NCI-H187 (cell line): ENCODE measurements at places on chromosomes 4 and X.

DNA sequence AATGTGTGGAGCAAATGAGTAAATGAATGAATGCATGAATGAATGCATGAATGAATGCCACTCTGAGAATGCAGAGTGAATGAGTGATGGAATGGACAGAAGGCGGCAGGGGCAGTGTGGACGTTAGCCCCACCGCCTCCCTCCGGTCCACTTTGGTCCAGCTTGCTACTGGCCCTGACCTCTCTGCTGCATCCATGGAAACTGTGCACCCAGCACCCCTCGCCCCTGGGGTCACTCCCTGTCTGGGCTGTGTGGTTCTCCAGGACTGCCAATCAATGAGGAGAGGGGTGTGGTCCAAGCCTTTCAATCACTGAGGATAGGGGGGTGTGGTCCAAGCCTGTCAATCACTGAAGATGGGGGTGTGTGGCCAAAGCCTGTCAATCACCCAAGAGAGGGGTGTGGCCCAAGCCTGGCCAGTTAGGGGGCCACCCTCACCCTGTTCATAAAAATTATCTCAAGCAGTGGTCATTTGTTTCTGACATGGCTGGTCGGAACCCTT lies 39.2 kb upstream of the ASMTL start:
- DNase-seq, result no peak

GRCh38 chrX:567891-568290 lies 62.7 kb upstream of the SHOX start:
- DNase-seq, result no peak

DNA sequence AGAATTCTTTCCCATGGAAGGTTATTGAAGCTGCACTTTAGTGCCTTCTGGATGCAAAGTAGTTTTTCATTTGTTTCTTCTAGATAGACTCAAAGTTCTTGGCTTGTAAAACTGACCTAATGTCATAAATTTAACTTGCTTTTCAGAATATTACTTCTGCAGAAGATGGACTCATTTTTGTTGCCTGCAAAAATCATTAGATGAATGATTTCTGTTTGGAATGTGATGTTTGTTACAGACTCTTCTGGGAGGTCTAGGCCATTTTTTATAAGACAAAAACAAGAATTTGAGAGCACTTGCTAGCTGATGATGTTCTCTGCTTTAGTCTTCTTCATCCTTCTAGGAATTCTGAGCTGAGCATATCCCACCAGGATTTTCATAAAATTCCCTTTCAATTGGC lies 308.6 kb upstream of the GIMD1 start:
- no peak for DNase-seq

GRCh38 chrX:37599729-37600128 lies 28.3 kb downstream of the LANCL3 start:
- no peak for DNase-seq

DNA sequence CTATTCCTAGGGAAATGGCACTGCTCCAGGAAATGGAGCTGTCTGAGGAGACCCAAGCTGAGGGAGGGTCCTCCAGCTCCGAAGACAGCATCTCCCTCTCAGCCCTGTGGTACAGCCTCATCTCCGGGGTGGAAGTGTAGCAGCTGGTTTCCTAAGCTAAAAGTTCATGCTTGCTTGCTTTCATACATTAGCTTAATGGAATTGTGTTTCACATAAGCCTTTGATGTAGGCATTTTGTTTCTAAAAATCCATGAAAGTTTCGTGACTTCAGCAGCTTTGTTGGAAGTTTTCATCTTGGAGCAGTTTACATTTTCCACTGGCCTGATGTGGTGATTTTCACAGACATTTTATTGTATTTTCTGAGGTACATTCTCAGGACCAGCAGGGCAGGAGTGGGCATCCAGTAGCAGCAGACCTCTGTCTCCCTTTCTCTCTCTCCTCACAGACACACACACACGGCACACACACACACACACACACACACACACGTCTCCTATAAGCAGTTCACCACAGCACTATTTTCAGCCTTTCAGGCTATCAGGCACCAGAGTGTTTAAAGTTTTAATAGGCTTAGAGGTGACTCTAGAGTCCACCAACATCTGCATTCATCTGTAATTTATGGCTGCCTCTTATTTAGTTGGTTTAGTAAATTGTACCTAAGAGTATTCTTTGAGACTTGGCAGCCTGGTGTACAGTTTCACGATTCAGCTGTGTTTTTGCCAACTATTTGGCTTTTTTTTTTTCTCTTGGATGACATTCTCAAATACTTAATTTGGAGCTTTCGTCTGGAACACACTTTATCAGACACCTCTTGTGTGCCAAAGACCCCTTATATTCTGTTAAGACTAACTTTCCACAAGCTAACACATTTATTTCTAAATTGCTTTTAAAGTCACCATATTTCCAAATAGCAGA lies 225.8 kb upstream of the SFRP2 start:
- DNase-seq, result no peak
